ENCODE measurements at places on chromosomes 5 and 9.

GRCh38 chr9:87863882-87864465 lies 18.7 kb upstream of the SPATA31E1 start:
- DNase-seq: no peak

DNA sequence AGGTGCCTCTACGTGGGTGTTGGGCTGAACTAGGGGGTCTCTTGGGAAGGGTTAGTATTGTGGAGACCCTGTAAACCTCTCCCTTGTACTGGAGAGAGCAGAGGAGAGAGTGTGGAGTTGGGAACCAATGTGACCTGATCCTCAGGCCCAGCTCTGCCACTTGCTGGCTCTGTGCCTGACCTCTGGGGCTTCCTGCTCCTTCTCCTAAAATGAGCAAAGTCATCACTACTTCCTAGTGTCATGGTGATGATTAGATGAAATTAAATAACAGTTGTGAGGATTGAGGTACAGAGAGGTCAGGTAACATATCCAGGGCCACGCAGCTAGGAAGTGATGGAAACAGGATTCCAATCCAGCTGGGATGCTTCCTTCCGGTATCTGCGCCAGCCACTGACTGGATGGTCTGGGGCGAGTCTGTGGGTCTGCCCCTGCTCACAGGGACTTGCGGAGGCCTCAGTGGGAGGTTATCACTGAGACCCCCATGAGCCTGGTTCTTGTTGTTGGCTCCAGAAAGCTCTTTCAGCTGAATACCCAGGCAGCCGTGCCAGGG lies 9.2 kb downstream of the GALNT10 start:
- no peak for DNase-seq

DNA sequence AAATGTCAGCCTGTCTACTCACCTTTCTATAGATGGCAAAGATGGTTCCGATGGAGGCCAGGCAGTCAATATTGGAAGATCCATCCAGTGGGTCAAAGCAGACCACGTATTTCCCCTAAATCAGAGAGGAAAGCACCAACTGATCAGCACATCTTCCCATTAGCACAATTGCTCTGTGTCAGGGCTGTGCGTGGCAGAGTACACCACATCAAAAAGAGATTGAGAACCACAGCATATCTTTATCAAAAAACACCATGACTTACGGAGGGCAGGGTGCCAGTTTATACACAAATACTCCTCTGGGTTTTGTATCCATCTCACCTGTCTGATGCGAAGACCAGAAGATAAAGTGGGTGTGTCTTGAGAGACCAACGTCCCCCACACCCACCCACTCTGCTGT lies 9.1 kb downstream of the FBP2 start:
- DNase-seq: no peak

- DNase-seq: no peak
These were observed 441.6 kb downstream of the CETN3 start for GRCh38 chr5:89967771-89968444.

DNA sequence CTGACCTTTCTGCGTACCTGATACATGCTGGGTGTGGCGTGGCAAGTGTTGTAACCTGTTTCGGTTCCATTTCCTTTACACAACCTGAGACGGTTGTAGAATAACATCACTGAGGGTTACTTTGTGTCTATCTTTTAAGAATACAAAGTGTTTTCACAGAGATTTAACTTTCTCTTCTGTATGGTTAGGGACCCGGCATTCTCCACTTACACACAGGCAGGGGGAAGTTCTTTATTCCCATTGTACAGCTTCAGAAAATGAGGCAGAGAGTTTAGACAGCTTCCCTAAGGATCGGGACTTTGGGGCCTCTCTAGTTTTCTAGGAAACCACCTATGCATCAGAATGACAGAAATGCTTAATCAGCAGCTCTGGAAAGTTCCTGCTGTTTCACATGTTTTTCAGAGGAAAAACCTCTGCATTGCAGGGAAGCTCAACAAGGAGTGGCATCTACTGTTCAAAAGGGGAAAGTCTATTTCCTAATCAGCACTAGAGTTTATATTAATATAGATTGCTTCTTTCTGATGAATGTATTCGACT lies 41.3 kb downstream of the CAST start:
- no peak for DNase-seq

All from anterior cingulate cortex (tissue), 58 donors.